Hematopoietic multipotent progenitor cell treated with erythropoietin and hydrocortisone succinate and interleukin-3 and kit ligand, for 17 days (in vitro differentiated cells): ENCODE measurements at places on chromosomes 1 and 21.

- no peak for DNase-seq
Observed at GRCh38 chr1:37845049-37845646, 14.2 kb downstream of the MTF1 start.

- peak; percentile 58 for DNase-seq
Observed at GRCh38 chr1:154992721-154993571, 440 bp upstream of the LENEP start.

- DNase-seq = no peak
Observed at GRCh38 chr1:114010433-114011184, 31.3 kb downstream of the OLFML3 start.

DNA sequence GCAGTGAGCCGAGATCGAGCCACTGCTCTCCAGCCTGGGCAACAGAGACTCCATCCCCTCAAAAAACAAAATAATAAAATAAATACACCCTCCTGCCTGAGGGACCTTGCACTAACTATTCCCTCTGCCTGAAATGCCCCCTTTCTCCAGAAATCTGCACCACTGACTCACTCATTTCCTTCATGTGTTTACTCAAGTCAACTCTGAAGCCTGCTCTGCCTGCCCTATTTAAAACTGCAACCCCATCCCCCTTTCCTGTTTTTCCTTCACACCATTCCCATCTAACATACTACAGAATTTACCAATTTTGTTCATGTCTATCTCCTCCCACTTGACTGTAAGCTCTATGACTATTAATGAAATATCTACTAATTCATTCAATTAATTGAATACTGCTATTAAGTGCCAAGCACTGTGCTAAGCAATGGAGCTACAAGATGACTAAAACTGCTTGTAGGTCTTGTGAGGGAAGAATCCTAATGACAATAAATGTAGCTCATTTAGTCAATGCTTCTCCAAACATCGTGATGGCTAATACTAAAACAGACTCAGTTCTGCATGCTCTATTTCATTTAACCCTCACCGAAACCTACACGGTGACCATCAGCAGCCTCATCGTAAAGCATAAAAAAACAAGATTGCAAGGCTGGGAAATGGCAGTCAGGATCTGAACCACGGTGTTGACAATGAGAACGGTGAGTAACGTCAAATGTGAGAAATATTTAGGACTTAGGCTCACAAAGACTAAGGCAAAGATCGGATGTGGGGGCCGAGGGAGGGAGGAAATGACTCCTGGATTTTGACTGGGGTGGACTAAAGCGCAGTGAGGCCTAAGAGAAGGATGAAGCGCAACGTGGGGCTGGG is 749 bp upstream of the TMEM39B start:
- DNase-seq = no peak

DNA sequence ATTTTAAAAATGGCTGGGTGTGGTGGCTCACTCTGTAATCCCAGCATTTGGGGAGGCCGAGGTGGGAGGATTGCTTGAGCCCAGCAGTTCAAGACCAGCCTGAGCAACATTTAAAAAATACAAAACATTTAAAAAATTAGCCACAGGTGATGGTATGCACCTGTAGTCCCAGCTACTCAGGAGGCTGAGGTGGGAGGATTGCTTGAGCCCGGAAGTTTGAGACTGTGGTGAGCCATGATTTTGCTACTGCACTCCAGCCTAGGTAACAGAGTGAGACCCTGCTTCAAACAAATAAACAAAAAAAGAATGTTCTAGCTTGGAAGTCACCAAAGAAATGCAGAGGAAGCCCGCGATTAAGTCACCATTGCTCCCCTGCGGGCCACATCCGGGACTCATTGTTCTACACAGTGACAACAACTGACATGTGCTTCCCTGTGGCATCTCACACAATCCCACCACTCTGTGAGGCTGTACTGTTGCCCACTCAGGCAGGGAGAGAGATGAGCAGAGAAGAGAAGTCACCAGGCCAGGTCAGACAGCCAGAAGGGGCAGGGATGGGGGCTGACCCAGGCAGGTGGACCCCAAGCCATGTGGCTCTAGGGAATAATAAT is 18.4 kb upstream of the SPATC1L start:
- no peak for DNase-seq

DNA sequence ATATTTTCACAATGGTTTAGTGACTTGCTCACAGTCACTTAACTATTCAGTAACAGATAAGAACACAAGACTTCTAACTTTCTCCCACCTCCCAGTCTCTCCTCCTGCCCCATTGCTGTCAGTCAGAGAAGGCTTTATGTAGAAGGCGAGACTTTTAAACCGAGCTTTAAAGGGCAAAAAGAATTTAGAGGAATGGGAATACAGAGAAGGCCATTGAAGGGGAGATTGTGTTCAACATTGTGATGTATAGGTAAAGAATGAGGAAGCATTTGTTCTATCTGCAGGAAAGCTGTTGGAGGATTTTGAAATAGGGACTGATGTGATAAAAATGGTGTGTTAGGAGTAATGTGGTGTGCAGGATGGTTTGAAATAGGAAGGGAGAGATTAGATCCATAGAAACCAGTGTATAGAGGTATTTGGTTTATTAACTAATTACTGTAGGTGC is 7.3 kb downstream of the POU2F1 start:
- DNase-seq = no peak
